ENCODE measurements at places on chromosomes 5 and 9. TPM values are rescaled to one million over a fixed set of nuclear protein-coding genes. Genes with fewer than 3 reads are reported as not detected.
A peak's percentile ranks its signal among the peaks of the same experiment; 100 is the strongest.

DNA sequence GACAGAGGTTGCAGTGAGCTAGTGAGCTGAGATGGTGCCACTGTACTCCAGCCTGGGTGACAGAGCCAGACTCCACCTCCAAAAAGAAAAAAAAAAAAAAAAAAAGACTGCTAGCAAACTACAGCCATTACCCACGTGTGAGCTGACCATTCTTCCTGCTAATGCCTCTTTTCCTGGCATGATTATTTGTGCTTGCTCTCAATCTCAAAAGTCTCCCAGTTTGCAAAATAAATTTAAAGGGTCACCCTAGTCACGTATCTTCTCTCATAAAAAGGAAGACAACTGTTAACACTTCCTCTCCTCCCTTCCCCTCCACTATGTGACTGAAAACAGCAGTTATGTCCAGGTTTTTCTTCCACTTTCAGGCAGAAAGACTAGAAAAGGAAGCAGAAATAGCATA lies 37.2 kb downstream of the TRIM36 start:
- no peaks in the 10 kb centered on the region for H3K4me1 ChIP-seq
- H3K36me3 ChIP-seq, result no peaks in the 10 kb centered on the region
- peaks cover 8% of the 10 kb centered on the region for H3K27me3 ChIP-seq
- no peak for DNase-seq
- H3K4me3 ChIP-seq, result no peak overlapping the region

GRCh38 chr5:169100735-169101075 lies 200.2 kb downstream of the SLIT3 start:
- no peaks in the 10 kb centered on the region for H3K36me3 ChIP-seq
- H3K27ac ChIP-seq, result no peak overlapping the region
- no peaks in the 10 kb centered on the region for H3K4me1 ChIP-seq
- no peak for DNase-seq
- H3K4me3 ChIP-seq, result no peak overlapping the region
- H3K27me3 ChIP-seq, result no peaks in the 10 kb centered on the region

Gene QRFP
- not detected for total RNA-seq

DNA sequence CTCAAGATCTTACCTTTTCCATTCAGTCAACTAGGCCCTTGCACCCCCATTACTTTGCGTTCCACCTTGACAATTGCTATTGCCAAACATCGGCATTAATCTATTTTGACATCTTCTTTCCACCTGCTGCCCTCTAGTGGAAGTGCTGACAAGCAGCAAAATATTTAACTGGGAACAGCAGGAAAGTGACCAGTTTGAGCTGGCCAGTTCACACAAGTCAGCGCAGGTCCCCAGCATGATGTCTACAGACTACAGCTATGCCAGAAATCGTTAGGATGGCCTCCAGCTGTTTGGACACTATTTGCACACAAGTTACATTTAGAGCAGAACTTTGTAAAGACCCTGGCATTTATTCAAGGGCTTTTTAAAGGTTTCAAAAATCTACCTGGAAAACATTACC lies 160.1 kb downstream of the GHR start:
- no peak overlapping the region for H3K4me3 ChIP-seq
- no peaks in the 10 kb centered on the region for H3K36me3 ChIP-seq
- no peak overlapping the region for H3K27ac ChIP-seq
- DNase-seq, result peak; percentile 55

DNA sequence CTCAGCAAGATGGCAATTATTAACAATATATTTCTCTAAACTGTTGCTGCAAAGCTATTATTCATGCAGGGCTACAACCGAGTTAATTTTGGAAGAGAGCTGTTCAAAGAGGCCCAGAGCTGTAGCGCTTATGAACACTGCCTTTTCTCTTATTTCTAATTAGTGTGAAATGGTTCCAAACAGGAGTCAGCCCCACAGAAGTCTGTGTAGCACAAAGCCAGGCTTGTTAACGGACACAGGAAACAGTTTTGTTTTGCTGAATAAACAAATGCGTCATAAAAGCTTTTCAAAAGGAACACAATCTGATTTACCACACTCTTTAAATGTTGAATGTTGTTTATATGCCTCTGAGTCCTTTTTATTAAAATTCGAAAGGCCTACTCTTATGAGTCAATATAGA lies 396.5 kb downstream of the ANXA1 start:
- no peaks in the 10 kb centered on the region for H3K36me3 ChIP-seq
- H3K4me3 ChIP-seq, result no peak overlapping the region
- no peak overlapping the region for H3K27ac ChIP-seq
- no peaks in the 10 kb centered on the region for H3K4me1 ChIP-seq
- DNase-seq, result no peak

DNA sequence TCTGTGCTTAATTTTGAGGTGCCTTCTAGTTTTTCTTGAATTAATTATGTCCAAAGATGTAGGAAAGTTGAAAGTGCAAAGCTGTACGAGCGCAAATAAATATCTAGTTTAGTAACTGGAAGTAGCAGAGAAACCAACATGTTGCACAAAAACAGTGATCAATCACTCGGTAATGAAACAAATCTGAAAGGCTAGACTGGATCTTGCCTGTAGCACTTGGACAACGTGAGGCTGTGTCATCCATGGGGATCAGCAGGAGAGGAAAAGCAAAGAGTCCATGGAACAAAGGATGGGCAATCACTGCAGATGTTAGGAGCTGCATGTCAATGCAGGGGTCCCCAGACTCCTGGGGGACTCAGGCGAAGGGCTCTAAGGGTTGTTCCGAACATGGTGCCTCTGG lies 424.2 kb downstream of the IRX1 start:
- no peaks in the 10 kb centered on the region for H3K4me1 ChIP-seq
- H3K27me3 ChIP-seq, result no peaks in the 10 kb centered on the region
- no peak for DNase-seq
- H3K36me3 ChIP-seq, result no peaks in the 10 kb centered on the region

DNA sequence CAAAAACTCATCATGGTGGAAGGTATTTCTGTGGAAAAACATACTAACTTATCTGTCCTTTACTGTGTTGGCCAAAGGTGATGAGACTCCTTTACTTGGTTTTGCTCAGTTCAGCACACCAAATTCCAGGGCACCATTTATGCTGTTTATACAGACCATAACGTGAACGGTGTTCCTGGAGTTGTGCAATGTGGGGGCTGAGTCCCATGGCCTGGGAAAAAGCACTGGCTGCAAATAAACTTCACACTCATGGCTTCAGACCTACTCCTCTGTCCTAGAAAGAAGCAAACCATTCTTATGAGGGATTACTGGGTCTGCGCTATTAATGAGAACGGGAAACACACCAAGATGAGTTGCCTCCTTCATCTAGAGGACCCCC lies 10.4 kb downstream of the FREM1 start:
- no peaks in the 10 kb centered on the region for H3K4me1 ChIP-seq
- H3K4me3 ChIP-seq, result no peak overlapping the region
- no peaks in the 10 kb centered on the region for H3K36me3 ChIP-seq
- no peaks in the 10 kb centered on the region for H3K27me3 ChIP-seq
- H3K27ac ChIP-seq, result no peak overlapping the region

GRCh38 chr9:137391411-137391754 lies 31.6 kb downstream of the EXD3 start:
- H3K36me3 ChIP-seq, result no peaks in the 10 kb centered on the region
- H3K4me3 ChIP-seq, result no peak overlapping the region
- peaks cover 23% of the 10 kb centered on the region for H3K4me1 ChIP-seq
- no peaks in the 10 kb centered on the region for H3K27me3 ChIP-seq
- H3K27ac ChIP-seq, result no peak overlapping the region

Gene NPM1
- total RNA-seq, result 440 TPM

Gene EPB41L4B
- not detected for total RNA-seq

DNA sequence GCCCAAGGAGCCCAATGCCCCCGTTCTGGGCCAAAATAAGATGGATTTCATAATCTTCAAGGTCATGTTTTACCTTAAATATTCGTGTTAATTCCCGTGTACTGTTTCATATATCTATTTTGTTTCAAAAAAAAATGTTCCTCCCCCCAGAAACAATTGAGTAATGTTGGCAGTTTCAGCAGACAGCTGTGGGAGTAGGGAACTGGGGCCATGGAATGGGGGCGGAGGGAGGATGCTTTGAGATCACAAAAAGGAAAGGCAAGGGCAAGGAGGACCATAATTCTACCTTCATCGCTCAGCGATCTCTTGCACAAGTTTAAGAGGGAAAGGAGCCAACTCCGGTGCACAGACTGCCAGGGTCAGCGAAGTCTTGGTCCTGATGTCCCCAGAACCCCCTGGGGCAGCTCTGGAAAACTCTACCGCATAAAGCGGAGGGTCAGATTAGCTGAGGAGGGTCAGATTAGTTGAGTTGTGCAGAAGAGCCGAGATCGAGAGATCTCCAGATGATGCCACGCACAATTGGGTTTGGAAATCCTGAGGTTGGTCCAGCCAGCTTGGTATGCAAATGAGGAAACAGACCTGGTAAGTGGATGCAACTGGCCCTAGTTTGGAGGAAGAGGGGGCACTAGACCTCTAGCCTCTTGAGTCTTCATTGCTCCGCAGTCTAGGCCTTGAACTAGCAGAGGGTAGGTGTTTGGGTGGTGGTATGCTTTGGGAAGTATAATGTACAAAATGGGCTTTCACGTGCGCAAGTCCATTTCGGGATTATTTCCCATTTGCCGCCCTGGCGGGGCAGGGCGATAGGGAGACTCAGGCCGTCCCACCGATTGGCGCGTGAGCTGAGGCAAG lies 24.0 kb downstream of the CDKN2A start:
- DNase-seq, result no peak
- no peaks in the 10 kb centered on the region for H3K36me3 ChIP-seq

Gene ARID3C
- total RNA-seq, result 0.24 TPM

DNA sequence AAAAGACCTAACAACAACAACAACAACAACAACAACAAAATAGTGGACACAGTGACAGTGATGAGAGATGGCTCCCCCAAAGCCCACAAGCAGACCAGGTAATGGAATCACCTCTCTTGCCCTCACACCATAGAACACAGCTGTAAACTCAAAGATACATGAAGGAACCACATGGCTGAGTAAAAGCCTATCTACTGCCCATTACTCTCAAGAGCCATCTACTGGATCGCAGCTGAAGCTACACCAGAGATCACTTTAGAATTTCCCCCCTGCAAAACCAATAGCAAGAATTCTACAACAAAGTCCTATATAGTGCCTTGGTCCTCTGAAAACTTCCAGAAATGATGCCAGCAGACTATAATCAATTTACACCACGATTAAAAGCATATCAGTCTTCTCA lies 1537.6 kb upstream of the CDH9 start:
- H3K27me3 ChIP-seq, result no peaks in the 10 kb centered on the region
- H3K27ac ChIP-seq, result no peak overlapping the region
- no peaks in the 10 kb centered on the region for H3K36me3 ChIP-seq
- H3K4me3 ChIP-seq, result no peak overlapping the region
- DNase-seq, result no peak

DNA sequence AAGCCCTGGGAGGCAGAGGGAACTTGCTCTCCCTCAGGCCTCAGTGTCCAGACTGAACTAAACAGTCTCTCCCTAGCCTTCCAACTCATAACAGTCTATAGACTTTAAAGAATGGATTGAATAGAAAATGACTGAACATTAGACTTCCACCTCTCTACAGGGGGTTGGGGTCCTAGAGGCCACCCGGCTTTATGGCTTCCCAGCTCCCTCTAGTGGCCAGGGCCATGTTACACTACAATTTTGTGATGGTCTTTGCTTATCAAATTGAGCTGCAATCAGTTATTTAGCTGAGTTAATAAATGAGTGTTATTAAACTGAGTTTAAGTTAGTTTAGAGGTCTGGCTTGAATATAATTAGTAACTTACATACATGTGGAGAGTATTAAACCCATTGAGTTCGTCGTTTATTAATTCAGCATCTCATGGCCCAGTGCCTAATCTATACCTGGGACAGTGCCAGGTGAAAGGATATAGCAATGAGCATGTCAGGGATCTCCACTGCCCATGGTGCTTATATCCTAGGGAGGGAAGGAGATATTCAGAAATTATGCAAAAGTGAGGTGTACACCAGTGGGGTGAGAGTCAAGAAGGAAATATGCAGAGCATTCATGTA lies 105.2 kb downstream of the SH3TC2 start:
- no peak overlapping the region for H3K27ac ChIP-seq
- DNase-seq, result peak; percentile 69
- H3K4me3 ChIP-seq, result no peak overlapping the region
- H3K27me3 ChIP-seq, result no peaks in the 10 kb centered on the region

Gene ECM2
- total RNA-seq, result not detected

Gene ANKRD34B
- not detected for total RNA-seq

- H3K36me3 ChIP-seq, result no peaks in the 10 kb centered on the region
- no peak overlapping the region for H3K27ac ChIP-seq
- H3K27me3 ChIP-seq, result no peaks in the 10 kb centered on the region
- peaks cover 27% of the 10 kb centered on the region for H3K4me1 ChIP-seq
Observed at GRCh38 chr9:130239741-130240241, 25.8 kb upstream of the HMCN2 start.

DNA sequence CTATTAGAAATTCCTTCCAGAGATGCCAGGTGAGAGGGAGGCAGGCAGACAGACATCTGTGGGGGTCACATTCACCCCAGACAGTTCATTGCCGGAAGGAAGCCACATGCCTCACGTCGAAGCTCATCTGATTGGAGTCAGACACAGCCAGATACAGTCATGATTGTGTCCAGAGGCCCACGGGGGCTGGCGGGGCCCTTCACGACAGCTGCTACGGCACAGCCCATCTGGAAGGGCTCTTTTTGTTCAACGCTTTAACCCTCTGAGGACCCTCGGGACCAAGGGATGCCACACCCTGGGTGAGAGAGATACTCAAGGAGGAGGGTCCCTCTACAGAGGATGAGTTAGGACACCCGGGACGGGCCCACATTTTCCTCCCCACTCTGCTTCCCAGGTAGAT lies 31.9 kb upstream of the GABRP start:
- no peak overlapping the region for H3K27ac ChIP-seq
- H3K4me1 ChIP-seq, result no peaks in the 10 kb centered on the region
- no peaks in the 10 kb centered on the region for H3K36me3 ChIP-seq

DNA sequence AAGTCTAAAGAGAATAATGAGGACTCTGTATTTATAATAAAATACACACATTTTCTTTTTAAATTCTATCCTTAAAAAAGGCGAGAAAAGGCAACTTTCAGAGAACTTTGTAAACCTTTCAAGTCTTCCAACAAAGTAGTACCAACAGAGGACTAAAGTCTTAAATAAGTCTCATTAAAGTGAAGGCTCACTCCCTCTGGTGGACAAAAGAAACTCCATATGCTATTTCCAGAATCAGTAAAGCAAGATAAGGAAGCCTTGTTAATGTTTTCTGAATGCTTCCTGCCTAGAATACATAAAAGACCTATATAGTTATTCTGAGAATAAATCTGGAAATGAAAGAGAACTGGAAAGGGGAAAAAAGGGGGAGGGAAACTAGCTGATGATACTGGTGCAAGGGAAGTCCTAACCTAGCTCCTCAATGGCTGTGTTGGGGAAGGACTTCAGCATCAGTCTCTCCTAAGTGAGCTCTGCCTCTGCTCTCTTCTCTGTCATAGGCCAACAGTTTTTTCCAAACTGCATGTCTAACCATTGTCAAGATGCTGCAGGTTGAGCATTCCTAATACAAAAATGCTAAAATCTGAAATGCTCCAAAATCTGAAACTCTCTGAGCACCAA lies 7.2 kb downstream of the HMGCS1 start:
- H3K27ac ChIP-seq, result no peak overlapping the region
- H3K36me3 ChIP-seq, result no peaks in the 10 kb centered on the region
- H3K27me3 ChIP-seq, result no peaks in the 10 kb centered on the region
- peak; percentile 74 for DNase-seq
- H3K4me1 ChIP-seq, result peaks cover 7% of the 10 kb centered on the region

Gene ASPN
- not detected for total RNA-seq

- H3K27ac ChIP-seq, result no peak overlapping the region
- H3K4me1 ChIP-seq, result no peaks in the 10 kb centered on the region
- no peak for DNase-seq
- no peaks in the 10 kb centered on the region for H3K36me3 ChIP-seq
Observed at GRCh38 chr5:139150367-139150999, 47.7 kb downstream of the SIL1 start.
